ENCODE measurements at places on chromosomes 2 and 18.

- no peak for DNase-seq
These were observed 33.0 kb upstream of the PHLPP1 start for GRCh38 chr18:62682371-62682770.

- no peak for DNase-seq
These were observed 67.8 kb downstream of the CWC22 start for GRCh38 chr2:179939259-179939658.

DNA sequence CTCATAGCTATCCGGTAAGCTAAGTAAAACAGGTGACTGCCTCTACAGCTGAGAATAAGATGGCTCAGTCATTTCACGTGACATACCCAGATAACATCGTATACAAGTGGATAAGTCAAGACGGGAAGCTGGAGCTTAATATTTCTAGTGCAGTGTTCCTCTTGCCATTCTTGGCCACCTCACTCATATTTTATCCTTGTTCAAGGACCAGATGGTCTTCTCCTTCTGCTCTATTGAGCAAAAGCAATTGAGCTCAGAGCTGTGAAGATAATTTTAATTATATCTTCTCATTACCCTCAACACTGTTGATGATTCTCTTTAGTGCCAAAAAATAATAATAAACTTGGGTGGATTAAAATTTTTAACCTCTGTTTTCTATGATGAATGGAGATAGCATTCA lies 201.1 kb downstream of the DCC start:
- DNase-seq = no peak

DNA sequence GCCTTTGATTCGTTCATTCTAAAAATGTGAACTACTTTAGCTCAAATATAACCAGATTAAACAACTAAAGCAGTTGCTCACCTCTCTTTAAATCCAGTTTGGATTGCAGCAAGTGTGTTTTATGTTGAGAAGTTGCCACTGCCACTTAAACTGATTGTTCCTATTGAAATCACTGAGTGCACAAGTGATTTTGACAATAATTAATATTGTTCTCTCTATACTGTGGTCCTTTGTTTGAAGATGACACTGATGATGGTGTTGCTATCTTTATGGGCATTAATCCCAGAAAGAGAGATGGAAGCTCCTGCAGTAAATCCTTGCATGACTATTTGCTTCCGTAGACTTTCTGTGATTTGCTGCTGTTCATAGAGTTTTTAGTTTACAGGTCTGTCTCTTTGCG lies 251.4 kb upstream of the ZEB2 start:
- no peak for DNase-seq

DNA sequence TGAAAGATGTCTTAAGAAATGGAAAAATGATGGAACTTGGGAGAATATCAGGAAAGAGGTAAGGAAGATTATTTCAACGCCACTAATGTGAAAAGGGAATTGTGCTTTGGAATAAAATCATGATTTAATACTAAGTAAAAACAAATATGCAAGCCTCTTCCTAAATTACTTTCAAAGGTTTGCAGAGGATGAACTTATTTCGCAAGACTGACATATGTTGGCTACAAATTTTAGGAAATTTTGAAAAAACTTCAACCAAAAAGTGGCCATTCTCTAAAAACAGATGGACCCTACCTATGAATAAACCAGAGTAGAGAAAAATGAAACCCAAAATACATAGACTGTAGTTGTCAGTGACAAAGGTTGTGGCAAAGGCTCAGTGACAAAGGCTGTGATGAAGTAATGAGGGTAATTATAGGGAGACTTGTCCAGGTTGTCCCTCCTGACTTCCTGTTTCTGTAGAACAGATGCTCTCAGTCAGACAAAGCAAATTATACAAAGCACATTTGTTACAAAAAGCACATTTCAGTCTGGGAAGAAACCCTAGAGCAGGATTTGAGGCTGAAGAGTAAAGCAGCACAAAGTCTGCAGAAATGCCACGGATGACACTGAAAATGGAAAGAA lies 39.5 kb downstream of the SFT2D3 start:
- DNase-seq = no peak

All from H1 (cell line).